ENCODE measurements at places on chromosomes 6 and 20.

DNA sequence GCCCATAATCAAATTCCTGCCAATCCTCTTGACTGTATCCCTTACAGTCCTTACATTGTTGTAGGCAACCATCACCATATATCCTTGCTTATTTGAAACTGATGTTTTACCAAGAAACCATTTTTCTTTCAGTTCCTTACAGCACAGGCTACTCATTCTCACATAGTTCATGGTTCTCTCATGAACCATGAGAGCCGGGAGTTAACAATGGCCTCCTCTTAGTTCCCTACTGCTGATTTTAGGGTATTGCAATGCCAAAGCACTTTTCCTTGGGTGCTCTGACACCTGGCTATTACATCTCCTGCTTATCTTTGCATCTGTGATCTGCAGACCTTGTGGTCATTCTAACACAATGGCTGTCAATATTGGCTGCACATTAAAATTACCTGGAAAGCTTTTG is 133.4 kb downstream of the MYB start:
- no peak for DNase-seq

- no peak for DNase-seq
Observed at GRCh38 chr6:131469130-131469529, 103.9 kb upstream of the ARG1 start.

DNA sequence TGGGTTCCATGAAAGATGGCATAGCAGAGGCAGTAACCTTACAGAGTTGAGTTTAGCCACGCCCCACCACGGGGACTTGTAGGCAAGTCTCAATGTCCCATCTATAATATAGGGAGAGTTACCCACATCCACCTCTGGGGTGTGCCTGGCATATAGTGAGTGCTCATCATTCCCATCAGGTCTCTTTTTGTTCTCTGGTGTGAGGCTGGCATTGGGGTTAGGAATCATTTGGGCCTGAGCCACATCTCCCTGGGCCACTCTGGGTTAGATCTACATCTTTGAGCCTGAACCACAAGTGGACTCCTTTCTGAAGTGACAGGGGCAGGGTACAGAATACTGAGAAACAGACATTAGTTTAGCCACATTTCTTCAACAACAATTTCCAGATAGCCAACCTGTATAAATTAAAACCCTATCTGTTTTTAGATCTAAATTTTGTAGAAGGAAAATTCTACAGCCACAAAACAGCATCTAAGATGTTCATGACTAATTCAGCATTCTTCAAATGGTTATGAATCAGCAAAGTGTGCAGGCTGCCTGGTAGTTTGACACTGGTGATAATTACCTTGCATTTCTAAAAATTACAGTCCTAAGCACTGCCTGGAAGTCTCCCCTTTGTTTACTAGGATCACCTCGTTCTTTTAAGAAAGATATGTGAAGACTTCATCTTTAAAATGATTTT is 20.1 kb downstream of the RNF24 start:
- DNase-seq, result no peak

DNA sequence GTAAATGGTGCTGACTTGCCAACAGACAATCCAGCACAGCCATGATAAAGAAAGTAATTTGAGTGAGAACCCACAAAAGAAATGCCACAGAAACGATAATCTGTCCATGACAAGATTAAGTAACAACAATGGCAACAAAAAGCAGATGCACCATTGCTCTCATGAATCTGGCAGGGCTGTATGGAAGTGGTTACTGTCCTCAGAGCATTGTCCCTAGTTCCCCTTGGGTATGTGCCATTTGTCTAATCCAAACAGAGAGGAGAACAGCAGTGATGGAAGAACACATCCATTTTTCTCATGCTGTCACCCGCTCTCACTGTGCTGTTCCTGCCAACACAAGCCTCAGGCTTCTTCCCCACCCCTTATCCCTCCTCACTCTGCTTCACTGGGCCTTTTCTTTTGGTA is 65.8 kb downstream of the REV3L start:
- DNase-seq, result no peak

GRCh38 chr20:11287126-11287525 is 613.3 kb upstream of the JAG1 start:
- no peak for DNase-seq

GRCh38 chr20:46034039-46034438 is 5.0 kb downstream of the SLC12A5 start:
- DNase-seq, result no peak

GRCh38 chr6:126020305-126021050 is 34.1 kb downstream of the TRMT11 start:
- no peak for DNase-seq

DNA sequence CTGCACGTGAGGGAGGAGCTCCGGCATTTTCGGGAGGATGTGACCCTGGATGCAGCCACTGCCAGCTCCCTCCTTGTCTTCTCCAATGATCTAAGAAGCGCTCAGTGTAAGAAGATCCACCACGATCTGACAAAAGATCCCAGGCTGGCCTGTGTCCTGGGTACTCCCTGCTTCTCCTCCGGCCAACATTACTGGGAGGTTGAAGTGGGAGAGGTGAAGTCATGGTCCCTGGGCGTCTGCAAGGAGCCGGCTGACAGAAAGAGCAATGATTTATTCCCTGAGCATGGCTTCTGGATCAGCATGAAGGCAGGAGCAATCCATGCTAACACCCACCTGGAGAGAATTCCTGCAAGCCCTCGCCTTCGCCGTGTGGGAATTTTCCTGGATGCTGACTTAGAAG is 2.8 kb downstream of the RFPL4B start:
- DNase-seq, result no peak

- DNase-seq, result no peak
Observed at GRCh38 chr6:49327005-49327404, 136.0 kb downstream of the MMUT start.

GRCh38 chr20:51423810-51424209 is 118.7 kb downstream of the NFATC2 start:
- DNase-seq, result no peak

DNA sequence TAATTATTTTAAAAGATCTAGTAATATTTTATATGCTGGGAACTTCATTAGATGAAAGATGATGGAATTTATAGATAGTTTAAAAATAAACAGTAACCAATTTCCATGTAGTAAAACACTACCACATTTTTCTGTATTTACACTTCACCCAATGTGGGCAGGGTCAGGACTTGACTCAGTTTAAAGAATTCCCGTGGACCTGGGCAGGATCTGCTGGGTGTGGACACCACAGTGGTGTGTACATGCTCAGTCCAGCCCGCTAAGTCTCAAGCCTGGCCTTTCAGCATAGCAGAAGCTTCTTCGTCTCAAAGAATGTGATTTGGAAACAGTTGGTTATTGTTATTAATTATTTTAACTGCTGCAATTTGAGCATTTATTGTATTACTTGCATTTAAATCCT is 364.2 kb downstream of the SYNE1 start:
- no peak for DNase-seq

DNA sequence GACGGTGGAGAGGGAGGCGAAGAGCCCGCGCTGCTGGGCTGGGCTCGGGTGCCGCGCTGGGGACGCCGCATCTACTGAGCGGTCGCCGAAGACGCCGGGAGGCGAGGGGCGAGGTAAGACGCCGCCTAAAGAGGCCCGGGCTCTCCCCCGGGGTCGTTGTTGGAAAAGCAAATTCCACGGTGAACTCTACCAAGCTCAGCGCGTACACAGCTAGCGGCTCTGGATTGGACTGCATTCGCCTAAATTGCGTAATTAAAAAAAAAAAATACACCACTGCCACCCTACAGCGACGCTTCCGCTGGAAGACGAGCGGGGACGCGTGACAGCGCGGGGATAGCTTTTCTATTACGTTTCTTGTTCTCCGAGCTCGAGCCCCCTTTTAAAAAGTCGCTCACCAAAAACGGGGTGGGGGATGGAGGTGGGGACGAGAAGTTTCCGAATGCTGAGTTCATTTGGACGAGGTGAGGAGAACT is 92.0 kb upstream of the PRDM1 start:
- peak; percentile 66 for DNase-seq

DNA sequence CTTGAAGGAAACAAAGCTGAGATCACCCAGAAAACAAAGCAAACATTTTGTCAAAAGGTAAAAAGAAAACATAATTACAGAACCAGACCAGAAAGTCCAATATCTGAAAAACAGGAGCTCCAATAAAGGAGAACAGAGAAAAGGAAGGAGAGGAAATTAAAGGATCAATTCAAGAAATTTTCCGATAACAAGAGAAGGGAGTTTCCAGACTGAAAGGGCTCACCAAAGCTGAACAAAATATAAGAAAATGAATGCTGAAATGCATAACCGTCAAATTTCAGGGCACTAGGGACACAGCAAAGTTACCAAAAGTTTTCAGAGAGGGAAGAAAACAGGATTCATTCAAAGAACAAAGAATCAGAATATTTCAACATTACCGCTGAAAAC is 23.9 kb downstream of the ILRUN start:
- DNase-seq, result peak; percentile 15

- DNase-seq, result no peak
Observed at GRCh38 chr6:136985502-136985901, 59.3 kb downstream of the IL20RA start.

GRCh38 chr6:4820704-4821276 is 44.6 kb downstream of the CDYL start:
- no peak for DNase-seq

DNA sequence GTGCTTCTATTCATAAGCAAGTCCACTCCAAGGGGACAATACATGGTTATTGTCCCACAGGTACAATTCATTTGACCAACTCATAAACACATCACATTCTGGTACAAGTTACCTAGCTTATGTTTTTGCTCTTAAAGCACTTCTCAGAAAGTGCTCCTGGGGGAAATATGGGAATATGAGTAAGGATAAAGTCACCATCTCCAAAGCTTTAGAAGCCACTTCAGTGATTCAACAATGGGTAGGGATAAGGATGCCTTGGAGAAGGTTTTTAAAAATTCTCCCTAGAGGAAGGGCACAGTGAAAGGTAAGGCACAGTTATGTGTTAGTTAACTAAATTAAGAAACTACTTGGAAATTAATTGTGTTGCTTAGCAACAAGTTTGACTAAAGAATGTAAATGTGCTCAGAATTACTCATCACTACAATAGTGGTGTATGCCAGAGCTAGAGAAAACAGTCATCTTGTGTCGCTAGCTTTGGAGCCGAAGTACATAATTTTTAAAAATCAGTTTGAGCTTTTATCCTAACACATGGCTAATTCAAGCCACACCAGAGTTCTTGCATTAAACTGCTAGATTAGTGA is 39.5 kb upstream of the LAMP5 start:
- DNase-seq, result no peak

DNA sequence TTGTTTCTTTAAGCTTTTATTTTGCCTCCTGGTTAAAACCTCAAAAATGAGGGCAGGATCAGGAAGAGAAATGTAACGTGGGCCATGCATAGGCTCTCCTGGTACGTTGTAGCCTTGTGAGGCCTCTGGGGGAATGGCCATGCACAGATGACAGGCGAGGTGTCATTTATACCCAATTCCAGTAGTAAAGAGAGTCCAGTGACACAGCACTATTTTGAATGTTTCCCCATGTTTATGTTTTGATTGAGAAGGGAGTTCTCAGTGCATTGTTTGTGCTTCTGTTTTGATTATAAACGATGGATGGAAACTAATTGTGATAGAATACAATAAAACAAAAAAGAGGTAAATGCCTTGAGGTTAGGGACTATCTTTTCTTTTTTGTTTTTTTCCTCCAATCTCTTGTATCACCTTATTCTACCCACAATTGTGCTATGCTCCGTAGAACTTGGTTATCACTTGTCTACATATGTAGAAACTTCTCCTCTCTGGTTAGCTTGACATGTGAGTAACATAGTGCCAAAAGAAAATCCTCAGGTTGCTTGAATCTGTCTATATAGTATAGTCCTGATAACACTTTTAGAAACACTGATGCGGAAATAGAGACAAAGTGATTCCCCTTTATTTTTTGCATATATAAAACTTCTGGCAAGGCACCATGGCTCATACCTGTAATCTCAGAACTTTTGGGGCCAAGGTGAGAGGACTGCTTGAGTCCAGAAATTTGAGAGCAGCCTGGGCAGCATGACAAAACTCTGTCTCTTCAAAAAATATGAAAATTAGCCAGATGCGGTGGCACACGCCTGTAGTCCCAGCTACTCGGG is 6.9 kb upstream of the SMIM28 start:
- DNase-seq, result no peak

GRCh38 chr20:50842821-50843220 is 48.0 kb downstream of the BCAS4 start:
- DNase-seq, result no peak

GRCh38 chr6:100216760-100217159 is 222.7 kb upstream of the MCHR2 start:
- no peak for DNase-seq

DNA sequence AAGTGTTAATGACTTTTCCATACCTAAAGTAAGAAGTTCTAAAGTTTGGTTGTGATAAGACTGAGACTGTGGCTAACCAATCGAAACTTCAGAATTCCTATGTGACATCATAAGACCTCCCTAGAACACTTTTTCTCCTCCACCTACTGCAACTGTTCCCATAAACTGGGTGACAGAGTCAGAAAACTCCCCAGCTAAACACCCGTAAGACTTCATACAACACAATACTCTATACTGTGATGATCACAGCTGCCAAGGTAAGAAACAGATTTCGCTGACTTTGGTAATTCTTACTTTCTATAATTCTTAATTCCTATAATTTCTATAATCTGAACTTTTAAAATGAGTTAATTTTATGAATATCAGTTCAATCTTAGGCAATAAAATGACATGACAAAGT is at the start of gene PLN:
Gene PLN (plus strand): TSS at position 161 of the 400 bp plus-strand sequence. CDS start 10,626 bp downstream, outside the sequence.
- DNase-seq, result no peak

- no peak for DNase-seq
Observed at GRCh38 chr20:58965270-58966064, 15.6 kb upstream of the NELFCD start.

GRCh38 chr20:19937218-19937617 is 79.9 kb upstream of the NAA20 start:
- DNase-seq, result peak; percentile 12

- peak; percentile 12 for DNase-seq
Observed at GRCh38 chr6:165850434-165851019, 187.5 kb upstream of the PDE10A start.

- no peak for DNase-seq
Observed at GRCh38 chr6:109118337-109118736, 23.0 kb downstream of the CEP57L1 start.

- DNase-seq, result no peak
Observed at GRCh38 chr6:140609956-140610355, 1235.5 kb upstream of the CITED2 start.

DNA sequence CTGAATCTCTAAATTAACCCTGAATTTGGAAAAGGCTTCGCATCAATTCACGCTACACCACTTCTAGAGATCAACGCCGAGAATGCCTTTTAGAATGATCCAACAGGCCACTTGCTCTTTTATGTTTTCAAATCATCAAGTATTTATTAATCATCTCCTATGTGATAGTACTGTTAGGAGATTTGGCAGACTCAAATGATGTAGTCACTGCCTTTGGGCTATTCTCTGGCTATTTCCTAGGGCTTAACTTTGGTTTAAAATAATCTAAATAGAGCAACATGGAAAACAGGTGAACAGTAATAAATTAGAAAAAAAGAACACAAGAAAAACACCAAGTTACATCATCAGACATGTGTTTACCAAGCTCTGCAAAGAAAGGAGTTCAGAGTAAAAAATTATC is 140.3 kb downstream of the TENT5A start:
- DNase-seq, result no peak

GRCh38 chr6:140915551-140915950 is 1217.2 kb upstream of the GJE1 start:
- no peak for DNase-seq

- no peak for DNase-seq
Observed at GRCh38 chr6:81997090-81997926, 244.8 kb upstream of the TENT5A start.

GRCh38 chr20:33099843-33100538 is 20.5 kb downstream of the BPIFB4 start:
- DNase-seq, result no peak

Measured in central memory CD4-positive, alpha-beta T cell (primary cell).